Left cardiac atrium (tissue), 4 donors: ENCODE measurements at places on chromosomes 2 and 18.

GRCh38 chr18:60676815-60677214, 304.2 kb upstream of the MC4R start:
- DNase-seq: no peak

- DNase-seq: no peak
Measured at GRCh38 chr2:151239624-151240023, 22.0 kb downstream of the RBM43 start.

DNA sequence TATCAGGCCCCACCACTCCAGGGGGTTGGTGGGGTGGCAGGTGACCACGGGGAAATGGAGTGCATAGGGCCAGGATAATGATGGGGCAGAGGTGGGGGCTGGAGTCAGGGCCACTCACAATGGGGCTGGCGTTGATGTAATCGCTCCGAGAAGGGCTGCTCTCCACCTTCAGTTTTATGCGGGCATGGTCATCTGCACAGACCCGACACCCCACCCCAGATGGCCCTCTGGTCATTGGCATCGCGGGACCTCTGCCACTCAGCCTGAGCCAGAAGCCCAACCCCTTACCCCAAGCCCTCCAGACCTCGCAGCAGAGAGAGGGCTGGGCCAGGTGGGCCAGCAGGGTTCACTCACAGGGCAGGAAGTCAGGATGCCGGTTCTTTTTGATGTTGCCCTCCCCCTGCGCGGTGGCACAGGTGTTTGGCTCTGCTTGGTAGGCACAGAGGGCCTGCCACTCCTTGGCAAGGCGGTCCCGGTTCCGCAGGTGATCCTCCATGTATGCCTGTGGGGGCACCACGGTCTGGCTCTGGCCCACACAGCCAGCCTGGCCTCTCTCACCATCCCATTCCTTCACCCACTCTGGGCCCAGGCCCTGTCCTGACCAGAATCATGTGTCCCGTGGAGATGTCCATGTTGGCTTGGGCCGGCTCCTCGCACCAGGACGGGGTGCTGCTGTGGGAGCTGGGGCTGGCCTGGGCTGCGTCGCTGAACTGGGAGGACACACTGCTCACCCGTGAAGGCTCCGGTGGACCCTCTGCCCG, 12.4 kb downstream of the PTPRN start:
- no peak for DNase-seq

DNA sequence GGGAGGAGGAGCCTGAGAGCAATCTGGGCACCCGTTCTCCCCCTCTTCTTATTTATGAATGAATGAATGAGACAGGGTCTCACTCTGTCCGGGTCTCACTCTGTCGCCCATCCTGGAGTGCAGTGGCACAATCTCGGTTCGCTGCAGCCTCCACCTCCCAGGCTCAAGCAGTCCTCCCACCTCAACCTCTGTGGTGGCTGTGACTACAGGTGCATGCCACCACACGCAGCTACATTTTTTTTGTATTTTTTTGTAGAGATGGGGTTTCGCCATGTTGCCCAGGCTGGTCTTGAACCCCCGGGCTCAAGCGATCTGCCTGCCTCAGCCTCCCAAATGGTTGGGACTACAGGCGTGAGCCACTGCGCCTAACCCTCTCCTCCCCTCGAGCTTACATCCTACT, 198.4 kb downstream of the NEDD4L start:
- DNase-seq: no peak

GRCh38 chr2:69781321-69782248, 39.7 kb downstream of the ANXA4 start:
- no peak for DNase-seq

DNA sequence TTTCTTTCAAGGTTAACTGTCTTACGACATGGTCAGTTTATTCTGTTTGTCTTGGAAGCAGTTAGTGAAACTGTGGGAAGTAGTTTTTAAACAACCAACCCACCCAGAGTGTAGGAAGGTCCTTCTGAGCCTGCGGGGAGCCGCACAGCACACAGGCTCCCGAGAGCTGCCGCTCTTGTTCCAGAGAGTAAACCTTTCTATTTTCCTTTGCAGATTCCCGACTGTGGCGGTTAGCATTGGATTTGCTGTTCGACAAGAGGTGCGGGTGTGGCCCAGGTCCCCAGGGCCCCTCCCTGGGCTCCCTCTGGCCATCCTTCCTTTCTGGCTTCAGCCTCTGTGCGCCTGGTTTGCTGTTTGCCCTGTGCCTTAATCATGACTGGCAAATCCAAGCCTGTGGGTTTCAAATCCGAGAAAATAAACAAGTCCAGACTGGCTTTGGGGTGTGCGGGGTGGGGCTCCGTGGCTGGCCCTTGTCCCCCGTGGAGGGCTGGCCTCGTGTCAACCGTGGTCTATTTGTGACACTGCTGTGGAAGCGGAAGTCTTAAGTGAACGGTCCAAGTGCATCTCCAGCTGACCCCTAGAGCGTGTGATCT, 30.7 kb downstream of the IMPA2 start:
- no peak for DNase-seq

GRCh38 chr2:212926940-212927339, 224.5 kb downstream of the IKZF2 start:
- peak; percentile 48 for DNase-seq

- DNase-seq: no peak
Measured at GRCh38 chr2:176090862-176091261, 1.7 kb upstream of the HOXD13 start.

DNA sequence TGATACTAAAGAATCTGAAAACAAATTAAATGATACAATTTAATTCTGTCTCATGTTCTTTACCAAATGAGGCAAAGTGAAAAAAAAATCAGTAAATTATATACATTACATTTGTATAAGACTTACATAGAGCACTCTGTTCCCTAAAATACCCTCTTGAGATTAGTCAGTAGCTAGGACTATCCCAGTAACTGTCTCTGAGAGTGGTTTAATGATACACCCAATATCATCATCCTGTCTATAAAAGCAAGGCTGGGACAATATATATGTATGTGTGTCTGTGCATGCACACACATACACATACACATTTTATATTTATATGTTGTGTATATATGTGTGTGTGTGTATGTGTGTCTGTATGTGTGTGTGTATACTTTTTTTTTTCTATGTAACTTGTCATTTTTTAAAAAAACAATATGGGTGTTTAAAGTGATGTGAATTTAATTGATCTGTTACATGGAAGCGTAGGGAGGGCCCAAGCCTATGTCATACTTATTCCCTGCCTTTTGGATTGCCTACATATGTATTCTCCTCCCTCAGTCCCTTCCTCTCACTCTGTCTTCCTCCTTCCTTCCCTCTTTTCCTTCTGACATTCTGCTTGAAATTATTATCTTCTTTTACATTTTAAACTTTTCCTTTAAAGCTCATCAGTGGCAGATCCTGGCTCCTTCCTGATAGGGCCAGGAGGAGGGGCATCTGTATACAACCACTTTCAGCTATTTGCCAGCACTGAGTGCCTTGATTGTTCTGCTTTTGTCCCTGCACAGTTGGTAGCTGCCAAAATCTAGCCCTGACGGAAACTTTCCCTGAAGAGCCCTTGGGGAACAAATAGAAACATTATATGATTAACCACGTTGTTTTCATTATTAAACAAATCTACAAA, 6.8 kb downstream of the ASXL3 start:
- no peak for DNase-seq

DNA sequence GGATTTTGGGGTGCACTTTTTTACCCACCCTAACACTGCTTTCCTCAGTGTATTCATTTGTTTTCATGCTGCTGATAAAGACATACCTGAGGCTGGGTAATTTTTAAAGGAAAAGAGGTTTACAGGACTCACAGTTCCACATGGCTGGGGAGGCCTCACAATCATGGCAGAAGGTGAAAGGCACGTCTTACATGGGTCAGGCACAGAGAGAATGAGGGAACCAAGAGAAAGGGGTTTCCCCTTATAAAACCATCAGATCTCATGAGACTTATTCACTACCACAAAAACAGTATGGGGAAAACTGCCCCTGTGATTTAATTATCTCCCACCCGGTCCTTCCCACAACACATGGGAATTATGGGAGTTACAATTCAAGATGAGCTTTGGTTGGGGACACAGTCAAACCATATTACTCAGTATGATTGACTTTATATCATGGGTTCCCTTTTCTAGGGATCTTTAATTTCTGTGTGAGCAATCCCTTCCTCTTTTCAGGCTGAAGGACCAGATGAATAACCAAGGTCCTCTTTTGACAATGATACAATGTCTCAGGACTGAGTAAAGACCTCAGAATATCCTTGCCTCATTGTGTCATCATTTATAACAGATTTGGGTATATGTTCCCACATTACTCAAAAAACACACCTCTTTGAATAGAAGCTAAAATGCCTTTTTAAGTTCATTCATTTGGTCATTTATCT, 100.1 kb upstream of the TRIB2 start:
- DNase-seq: no peak

GRCh38 chr2:137837830-137838229, 126.4 kb upstream of the HNMT start:
- DNase-seq: no peak

DNA sequence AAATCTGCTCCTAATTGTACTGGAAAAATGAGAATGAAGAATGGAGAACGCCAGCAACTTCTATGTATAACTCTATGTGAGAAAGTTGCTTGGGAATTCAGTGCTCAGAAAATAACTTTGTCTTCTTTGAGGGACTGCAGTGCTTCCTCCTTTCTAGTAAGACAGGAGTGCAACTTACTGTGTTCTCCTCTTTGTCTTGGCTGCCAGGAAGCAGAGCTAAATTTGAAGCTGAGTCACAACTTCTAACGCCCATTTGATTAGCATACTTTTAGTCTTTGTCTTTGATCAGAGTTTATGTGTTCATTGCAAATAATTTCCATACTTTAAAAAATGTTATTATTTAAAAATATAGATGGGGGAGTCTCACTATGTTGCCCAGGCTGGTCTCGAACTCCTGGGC, 6.6 kb downstream of the ARHGAP25 start:
- no peak for DNase-seq
